GM04504 (cell line): ENCODE measurements at places on chromosomes 4 and X.
A peak's percentile ranks its signal among the peaks of the same experiment; 100 is the strongest.

- no peak for DNase-seq
Measured at GRCh38 chr4:161564230-161564834, 599.5 kb downstream of the FSTL5 start.

- no peak for DNase-seq
Measured at GRCh38 chrX:86002076-86002896, 45.1 kb downstream of the CHM start.

- no peak for DNase-seq
Measured at GRCh38 chrX:75603833-75604232, 81.0 kb upstream of the ZDHHC15 start.

- DNase-seq = no peak
Measured at GRCh38 chr4:190018201-190018920, 8.7 kb downstream of the FRG2 start.

DNA sequence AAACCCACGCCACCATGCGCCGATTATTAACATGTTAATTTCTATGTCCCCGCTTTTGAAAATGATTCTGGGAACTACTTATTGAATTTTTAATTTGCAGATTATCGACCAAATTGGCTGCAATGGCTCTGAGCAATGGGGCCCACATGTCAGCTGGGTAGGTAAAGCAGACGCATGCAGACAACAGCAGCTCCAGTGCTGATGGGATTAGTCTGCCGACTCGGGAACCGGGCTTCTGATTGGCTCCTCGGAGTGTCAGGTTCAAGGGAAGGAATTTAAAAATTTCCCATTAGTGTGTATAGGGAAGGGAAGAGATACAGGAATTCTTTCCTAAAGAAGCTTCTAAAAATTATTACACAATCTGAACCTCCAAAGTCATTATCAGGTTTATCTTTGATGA lies 77.4 kb upstream of the PPARGC1A start:
- DNase-seq = no peak

DNA sequence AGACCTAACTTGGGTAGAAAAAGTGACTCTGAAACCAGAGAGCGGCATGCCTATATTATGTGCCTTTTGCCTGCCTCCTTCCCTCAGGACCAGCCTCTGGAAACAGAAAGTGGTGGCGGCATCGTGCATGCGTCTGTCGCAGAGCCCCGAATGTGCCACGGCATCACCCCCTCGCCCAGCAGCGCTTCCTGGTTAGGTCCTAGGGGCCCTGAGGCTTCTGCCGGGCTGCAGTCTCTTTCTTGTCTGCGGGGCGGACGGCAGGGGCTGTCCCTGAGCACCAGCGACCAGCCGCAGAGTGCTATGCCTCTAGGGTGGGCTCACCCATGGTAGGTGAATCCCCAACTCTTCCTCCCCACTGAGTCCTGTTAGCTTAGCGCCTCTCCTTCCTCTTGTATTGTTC lies 68.7 kb downstream of the VSIG4 start:
- DNase-seq = no peak

- DNase-seq = peak; percentile 6
Measured at GRCh38 chr4:155854582-155855226, 11.4 kb downstream of the ASIC5 start.

DNA sequence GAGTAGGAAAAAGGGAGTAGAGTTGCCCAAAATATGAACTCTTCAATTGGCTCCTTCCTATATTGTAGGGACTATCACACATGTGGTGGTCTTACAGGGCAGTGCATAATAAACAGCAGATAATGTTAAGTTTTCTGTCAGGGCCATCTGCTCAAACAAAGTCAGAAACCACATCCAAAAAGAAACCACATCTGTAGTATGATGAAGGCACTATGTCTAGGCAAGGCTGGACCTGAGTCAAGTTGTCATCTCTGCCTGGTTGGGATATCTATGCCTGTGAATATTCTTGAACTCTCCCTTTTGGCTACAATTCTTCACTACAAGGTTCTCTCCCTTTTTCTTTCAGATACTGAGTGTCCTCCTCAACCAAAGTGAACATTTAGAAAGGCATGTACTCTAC lies 109.4 kb upstream of the C1GALT1C1 start:
- DNase-seq = no peak

DNA sequence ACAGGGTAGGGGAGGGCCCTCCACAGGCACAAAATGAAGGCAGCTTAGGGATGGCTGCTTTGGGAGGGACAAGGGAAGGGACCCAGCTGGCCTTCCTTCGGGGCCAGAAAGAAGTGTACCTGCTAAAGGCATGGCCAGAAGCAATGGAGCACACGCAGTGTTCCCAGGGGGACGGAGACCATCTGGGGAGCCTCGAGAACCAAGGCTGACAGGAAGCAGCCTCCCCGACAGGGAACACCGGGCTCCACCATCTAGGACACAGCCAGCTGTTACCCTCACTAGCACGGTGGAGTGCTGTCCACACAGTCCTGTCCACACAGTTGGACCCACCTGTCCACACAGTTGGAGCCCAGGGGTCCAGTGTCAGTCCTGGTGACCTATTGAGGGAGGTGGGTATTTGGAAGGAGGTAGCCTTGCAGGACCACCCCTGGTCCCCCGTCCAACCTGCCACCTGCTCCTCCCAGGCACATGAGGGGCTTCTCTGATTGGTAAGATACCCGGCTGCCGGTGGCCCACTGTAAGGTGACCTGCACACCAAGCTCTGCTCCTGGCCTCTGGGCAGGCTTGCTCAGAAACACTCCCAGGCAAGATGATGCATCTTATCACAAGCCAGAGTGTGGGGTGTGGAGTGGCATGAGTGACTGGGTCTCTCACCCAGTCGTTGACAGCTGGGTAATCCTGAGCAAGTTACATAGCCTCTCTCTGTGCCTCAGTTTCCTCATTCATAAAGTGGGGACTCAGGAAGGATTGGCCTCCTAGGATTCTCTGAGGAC lies 20.5 kb upstream of the AFAP1 start:
- DNase-seq = no peak

- no peak for DNase-seq
Measured at GRCh38 chr4:3311489-3312171, 18.8 kb downstream of the RGS12 start.
